ENCODE measurements at places on chromosomes 7 and 10. TPM values are rescaled to one million over a fixed set of nuclear protein-coding genes. Genes with fewer than 3 reads are reported as not detected.
A peak's percentile ranks its signal among the peaks of the same experiment; 100 is the strongest.

PNLIPRP3 gene
- total RNA-seq: not detected

HOXA1 gene
- total RNA-seq: 1.8 TPM

ENO4 gene
- 0.35 TPM for total RNA-seq

- no peak for DNase-seq
Measured at GRCh38 chr10:117476716-117477115, 65.8 kb upstream of the EMX2 start.

TMEM72 gene
- not detected for total RNA-seq

CAMK1D gene
- total RNA-seq: 1.5 TPM

- DNase-seq: no peak
Measured at GRCh38 chr10:79475119-79475653, 29.8 kb upstream of the ZCCHC24 start.

DNA sequence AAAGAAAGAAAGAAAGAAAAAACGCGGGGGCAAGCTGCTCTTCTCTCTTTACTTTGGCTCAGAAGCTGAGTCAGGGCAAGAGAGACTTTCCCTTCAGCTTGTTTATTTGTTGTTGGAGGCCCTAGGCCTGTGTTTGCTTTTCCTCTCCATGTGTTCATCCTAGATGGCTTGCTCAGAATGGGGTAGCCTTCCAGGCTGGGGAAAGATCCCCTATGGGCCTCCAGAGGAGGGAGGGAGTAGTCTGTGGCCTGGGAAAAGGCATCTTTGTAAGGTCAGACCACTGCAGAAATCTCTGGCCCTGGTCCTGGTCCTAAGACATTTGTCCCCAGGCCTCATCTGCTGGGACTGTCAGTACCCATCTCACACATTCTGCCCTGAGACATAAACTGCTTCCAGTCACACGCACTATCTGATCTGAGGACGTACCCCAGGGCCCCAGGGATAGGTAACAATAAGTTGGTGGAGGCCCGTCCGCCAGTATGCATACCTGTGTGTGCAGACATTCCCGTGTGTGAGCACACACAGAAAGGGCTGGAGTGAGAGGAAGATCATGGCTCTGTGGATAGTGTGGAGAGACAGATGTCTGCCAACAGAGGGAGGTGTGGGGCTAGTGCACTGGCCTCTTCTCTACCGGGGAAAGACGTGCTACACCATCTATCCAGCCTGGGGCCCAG lies 4.9 kb upstream of the SCD start:
- DNase-seq: peak; percentile 52

DNA sequence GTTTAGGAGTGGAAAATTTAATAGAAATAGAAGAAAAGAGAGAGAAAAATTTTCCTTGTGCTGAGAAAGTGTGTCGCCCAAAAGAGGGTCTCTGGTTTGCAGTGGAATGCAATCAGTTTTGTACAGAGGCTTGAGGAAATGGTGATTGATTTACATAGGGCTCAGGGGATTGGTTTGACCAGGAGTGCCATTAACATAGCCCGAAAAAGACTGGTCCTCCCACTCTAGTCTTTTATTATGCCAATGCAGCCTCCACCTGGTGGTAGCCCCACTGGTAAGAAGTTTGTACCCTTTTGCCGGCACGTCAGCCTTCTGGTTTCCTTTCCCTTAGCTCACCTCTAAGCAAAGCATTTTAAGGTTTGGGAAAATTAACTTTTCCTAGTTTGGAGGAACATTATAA lies 885.3 kb downstream of the XPNPEP1 start:
- DNase-seq: no peak

DNA sequence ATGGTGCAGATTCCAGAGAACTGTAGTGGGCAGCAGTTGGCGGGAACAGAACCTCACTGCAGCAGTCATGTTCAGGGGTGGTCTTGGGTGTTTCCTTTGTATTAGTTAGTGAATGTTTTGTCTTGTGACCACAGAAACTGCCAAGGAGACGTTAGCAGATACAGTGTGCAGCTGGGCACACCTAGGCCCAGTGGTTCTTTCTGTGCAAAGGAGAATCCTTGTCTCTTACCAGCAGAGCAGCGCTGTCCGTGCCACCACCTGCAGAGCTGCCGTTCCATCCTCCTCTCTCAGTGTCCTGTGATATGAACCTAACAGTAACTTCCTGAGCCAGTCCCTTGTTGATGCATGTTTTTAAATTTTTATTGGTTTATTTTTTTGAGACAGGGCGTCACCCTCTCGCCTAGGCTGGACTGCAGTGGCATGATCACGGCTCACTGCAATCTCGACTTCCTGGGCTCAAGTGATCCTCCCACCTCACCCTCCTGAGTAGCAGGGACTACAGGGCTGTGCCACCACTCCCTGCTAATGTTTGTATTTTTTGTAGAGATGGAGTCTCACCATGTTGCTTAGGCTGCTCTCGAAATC lies 60.6 kb downstream of the WDR37 start:
- DNase-seq: no peak

NME8 gene
- not detected for total RNA-seq

DENND11 gene
- total RNA-seq: 17.6 TPM

GRCh38 chr10:75720157-75720556 lies 288.7 kb downstream of the LRMDA start:
- no peak for DNase-seq

GRCh38 chr7:45971661-45972175 lies 50.6 kb upstream of the IGFBP3 start:
- DNase-seq: no peak

- DNase-seq: no peak
Measured at GRCh38 chr10:120075349-120075748, 182.8 kb downstream of the SEC23IP start.

DNA sequence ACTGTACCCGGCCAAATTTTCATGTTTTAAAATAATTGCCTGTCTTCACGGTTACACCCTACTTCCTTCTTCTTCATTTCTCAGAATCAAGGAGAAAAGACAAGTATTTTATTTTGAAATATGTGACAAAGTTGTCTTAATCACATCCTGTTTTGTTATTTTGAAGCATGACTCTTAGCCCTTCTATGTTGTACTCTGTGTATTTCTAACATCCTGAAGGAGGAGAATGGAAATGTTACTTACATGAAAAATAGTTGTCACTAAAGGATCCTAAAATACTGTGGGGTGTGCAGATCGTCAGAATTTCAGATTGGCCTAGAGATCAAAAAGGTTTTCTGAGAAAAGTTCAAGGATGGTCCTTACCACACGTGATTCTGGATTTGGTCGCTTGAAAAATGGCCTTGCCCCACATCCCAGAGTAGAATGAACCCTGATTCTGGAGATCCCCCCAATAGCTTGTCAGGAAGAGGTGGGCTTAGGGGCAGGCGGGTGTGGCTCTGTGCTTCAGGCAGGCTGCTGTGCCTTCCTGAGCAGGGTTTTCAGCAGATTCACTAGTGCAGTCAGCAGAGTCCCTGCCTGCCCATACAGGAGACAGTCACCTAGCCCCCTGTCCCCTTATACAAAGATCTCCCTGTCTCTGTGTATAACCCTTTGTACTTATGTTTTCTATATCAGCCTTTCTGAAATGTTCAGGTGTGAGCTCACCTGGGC lies 8.6 kb downstream of the UPP1 start:
- no peak for DNase-seq

- DNase-seq: no peak
Measured at GRCh38 chr7:64308016-64308270, 5.8 kb upstream of the ZNF736 start.

GRCh38 chr10:69668721-69669120 lies 38.7 kb downstream of the FAM241B start:
- DNase-seq: no peak

GRCh38 chr7:140404565-140405065 lies 757 bp downstream of the RAB19 start:
- DNase-seq: peak; percentile 93

- peak; percentile 20 for DNase-seq
Measured at GRCh38 chr10:126500185-126500584, 111.9 kb upstream of the ADAM12 start.

ANXA8 gene
- total RNA-seq: 0.30 TPM

DNA sequence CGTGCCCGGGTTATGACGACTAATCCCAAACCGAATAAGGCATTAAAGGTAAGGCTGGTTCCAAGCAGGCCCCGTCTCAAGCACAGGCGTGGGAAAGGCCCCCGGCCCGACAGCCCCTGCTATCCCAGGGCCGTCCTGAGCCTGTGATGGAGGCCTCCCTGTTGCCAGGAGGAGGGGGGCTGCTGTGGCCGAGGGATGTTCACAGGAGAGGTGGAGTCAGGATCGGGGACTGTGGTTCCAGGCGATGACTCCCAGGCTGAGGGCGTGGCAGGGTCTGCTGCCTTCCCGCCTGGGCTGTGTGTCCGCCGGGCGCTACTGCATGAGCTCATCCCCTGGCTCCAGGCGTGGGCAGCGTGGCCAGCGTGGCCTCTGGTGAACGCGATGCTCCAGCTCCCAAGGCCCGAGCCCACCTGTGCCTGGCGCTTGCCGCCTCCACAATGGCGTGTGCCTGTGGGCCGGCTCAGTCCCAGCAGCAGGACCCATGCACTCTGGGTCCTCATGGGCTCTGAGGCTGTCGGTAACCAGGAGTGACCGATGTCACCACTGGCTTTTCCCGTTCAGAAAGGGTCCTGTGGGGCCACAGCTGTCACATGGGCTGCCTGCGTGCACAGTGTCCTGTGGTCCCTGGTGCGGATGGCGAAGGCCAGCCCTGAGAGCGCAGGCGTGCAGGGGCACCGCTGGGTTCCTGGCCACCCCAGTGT lies 8.8 kb downstream of the MAFK start:
- DNase-seq: no peak

DNA sequence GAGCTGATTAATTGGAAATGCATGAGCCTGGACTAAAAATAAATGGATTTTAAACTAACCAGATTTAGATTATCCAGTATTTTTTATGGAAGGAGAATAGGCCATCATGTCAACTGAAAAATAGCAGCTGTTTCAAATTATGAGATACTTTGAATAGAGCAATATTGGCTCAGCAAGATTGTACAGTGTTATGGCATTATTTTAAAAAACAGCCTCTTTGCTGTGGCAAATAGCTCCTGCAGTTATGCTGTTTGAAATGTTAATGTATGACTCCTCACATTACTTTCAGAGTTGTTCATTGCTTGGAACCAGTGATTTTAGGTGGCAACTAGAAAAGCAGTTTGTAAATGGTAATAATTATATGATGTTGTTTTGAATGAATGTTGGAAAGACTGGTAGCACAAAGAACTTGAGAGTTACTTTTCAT lies 244.5 kb downstream of the KIAA1217 start:
- DNase-seq: peak; percentile 50

GRCh38 chr10:77667426-77668324 lies 30.1 kb upstream of the KCNMA1 start:
- DNase-seq: peak; percentile 21

- DNase-seq: no peak
Measured at GRCh38 chr7:40569326-40569725, 434.5 kb downstream of the SUGCT start.

GRCh38 chr10:78405231-78405630 lies 371.6 kb downstream of the RPS24 start:
- no peak for DNase-seq

ANXA7 gene
- total RNA-seq: 222 TPM

NAT16 gene
- total RNA-seq: not detected

ADRB1 gene
- total RNA-seq: not detected

BTBD16 gene
- total RNA-seq: not detected

DNA sequence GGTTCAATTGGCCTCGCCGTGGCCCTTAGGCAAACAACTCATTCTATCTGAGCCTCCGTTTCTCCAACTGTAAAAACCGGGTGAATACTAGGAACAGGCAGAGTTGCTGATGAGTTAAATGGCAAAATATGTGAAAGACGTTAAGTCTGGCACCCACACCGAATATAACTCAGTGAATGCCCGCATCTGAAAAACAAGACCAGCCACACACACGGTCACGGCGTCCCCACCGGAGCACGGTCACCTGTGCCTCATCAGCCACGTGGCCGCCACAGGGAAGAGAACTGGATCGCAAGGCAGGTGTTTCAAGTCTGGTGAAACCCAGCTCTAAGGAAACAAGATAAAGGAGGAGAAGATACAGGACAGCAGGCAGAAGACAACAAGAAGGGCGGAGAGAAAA lies 20.4 kb downstream of the PRKAG2 start:
- no peak for DNase-seq

DNA sequence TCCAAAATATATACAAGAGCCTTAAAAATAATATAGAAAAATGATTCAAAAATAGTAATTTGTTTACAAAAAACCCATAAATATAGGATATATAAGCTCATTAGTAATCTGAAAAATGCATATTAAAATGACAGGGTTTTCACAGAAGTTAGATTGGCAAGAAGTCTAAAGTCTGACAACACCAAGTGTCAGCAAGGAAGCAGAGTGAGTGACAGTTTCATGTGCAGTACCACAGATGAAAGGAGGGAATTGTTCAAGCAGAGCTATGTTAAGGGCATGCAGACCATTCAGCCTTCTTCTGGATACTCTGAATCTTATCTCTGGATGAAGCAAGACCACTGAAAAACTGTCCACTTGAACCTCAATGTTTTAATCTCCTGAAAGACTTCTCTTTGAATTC lies 55.9 kb downstream of the ZNF248 start:
- no peak for DNase-seq

ZNF117 gene
- 6.1 TPM for total RNA-seq

DNA sequence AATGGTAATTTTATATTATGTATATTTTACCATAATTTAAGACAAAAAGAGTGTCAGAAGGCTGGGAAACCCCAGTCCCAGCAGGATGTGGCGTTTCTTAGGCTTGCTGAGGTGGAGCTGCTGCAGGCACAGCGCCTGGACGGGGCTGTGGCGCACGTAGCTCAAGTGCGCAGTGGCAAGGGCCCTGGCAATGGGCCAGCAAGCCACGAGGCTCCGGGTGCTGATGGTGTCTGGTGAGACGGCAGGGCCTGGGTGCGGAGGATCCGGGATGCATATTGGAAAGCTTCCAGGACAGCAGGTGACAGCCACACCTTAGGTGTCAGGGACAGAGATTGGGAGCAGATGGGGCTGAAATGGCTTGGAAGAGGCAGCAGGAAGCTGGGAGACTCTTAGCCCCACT lies 37.2 kb downstream of the CLEC2L start:
- no peak for DNase-seq

NPFFR1 gene
- total RNA-seq: not detected

DNA sequence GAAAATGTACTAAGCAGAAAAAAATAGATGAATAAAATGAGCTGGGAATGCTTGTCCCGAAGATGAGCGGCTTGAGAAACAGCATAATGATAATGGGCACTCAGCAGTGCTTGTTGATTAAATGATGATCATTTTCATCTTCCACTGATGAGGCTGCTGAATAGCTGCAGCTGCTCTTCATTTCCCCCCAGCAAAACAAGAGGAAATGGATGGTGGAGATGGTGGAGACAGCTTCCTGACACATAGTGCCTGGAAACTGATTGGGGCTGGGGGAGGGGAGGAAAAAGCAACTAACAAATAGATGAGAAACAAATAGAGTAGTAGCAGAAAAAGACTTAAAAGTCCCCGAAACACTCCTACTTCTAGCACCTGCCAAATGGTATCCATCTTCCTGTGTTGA lies 41.4 kb downstream of the MRC1 start:
- no peak for DNase-seq

GRCh38 chr7:44193011-44193802 lies 4.0 kb upstream of the GCK start:
- DNase-seq: no peak

- DNase-seq: no peak
Measured at GRCh38 chr7:47897831-47898230, 50.4 kb downstream of the PKD1L1 start.
